ENCODE measurements at places on chromosomes 5 and 9.

DNA sequence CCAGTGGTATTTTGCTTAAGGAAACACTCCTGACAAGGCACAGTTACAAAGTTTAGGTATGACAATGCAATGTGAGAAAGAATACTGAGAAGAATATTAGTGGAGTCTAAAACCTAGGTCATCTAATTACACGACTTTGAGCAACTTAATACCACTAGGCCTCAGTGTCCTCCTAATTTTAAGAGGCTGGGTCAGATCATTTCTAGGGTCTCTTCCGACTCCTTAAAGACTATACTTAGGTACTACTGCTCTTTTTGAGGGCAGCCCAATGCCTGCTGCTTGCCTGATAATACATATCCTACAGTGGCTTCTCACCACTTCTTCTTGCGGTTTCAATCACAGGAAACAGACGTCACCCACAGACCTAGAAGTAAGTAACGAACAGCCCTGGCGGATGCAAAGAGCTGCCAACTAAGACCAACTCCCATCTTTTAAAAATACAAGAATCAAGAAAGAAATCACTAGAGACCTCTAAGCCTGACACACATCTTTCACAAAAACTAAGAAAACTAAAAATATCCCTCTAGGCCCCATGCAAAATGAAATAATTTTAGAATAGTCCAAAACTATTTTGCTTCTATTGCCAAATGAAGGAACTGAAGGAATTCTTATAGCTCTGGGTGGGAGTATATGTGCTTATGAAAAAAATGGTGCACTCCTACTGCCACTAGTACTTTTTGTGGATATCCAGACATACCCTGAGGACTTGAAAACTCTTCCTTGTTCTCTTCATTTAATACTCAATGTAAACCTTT, 13.1 kb downstream of the DIAPH1 start:
- peak overlapping the region; percentile 78 for H3K27ac ChIP-seq
- no peak overlapping the region for H3K4me3 ChIP-seq
- H3K4me1 ChIP-seq, result peaks cover 28% of the 10 kb centered on the region
- H3K27me3 ChIP-seq, result no peaks in the 10 kb centered on the region
- DNase-seq, result peak; percentile 88

- no peaks in the 10 kb centered on the region for H3K27me3 ChIP-seq
- peak overlapping the region; percentile 84 for H3K27ac ChIP-seq
- no peak overlapping the region for H3K4me3 ChIP-seq
- H3K36me3 ChIP-seq, result no peaks in the 10 kb centered on the region
- DNase-seq, result peak; percentile 36
Measured at GRCh38 chr5:34597034-34598027, 58.8 kb upstream of the RAI14 start.

- no peaks in the 10 kb centered on the region for H3K4me1 ChIP-seq
- no peak overlapping the region for H3K4me3 ChIP-seq
- no peaks in the 10 kb centered on the region for H3K36me3 ChIP-seq
- no peak for DNase-seq
- H3K27ac ChIP-seq, result no peak overlapping the region
Measured at GRCh38 chr9:137012694-137013570, 15.1 kb downstream of the ABCA2 start.

DNA sequence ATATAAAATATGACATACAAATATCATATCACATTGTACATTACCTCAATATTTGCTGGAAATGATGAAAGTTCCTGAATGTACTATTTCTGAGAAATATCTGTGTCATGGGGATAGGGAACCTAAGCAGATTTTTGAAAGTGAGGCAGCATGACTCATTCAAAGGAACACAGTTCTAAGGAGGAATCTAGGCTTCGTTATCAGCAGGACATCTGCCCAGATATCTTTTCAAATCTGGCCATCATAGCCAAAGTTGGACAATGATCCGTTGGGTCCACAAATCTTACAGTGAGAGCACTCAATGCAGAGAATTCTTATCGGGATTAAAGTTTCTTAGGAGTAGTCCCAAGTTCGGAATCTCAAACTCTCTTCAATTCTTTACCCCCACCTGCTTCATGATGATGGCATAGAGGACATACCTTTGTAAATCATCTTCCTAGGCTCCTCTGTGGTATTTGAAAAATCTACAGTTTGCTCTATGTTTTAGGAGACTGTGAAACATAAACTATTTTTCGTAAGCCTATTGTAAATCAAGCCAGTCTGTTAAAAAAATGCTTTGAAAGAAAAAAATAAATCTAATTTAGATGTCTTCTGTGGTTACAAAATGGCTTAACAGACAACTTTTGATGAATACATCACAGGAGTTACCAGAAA, 29.4 kb upstream of the ALDH1A1 start:
- H3K4me1 ChIP-seq, result no peaks in the 10 kb centered on the region
- no peak overlapping the region for H3K27ac ChIP-seq
- no peaks in the 10 kb centered on the region for H3K36me3 ChIP-seq
- no peaks in the 10 kb centered on the region for H3K27me3 ChIP-seq
- H3K4me3 ChIP-seq, result no peak overlapping the region

DNA sequence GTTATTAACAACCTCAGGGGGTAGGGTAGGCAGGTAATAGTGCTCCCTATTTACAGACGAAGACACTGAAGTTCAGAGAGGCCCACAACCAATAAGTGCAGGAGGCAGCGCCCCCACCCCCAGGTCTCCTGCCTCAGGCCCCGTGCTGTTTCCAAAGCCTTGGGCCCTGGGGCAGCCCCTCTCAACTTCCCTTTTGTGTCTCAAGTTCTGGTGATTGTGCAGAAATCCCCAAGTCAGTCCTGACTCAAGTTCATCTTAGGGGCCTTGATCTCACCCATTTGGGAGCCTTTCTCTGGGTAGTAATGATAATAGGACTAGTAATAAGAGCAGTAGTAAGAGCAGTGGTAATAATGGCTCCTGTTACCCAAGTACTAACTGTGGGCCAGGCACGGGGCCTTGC, 35.5 kb upstream of the ASS1 start:
- no peaks in the 10 kb centered on the region for H3K27me3 ChIP-seq
- H3K36me3 ChIP-seq, result no peaks in the 10 kb centered on the region
- peaks cover 5% of the 10 kb centered on the region for H3K4me1 ChIP-seq
- no peak overlapping the region for H3K27ac ChIP-seq
- H3K4me3 ChIP-seq, result no peak overlapping the region

DNA sequence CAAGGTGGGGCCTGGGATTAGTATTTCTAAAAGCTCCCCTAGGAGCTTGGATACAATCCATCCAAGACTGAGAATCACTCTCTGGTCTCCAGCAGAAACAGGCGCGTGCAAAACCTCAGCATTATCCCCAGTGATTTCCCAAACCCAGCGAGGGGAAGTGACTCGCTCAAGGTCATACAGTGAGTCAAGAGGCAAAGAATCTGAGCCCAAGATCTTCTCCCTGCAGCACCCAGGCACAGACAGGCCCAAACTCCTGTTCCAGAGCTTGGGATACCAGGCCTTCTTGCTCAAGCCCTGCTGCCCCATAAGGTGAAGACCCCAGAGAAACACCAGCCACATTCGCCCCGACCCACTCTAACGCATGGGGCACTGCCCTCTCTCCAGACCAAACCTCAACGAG, 33.2 kb downstream of the SHB start:
- H3K4me3 ChIP-seq, result no peak overlapping the region
- peak; percentile 56 for DNase-seq

- no peaks in the 10 kb centered on the region for H3K27me3 ChIP-seq
- DNase-seq, result peak; percentile 61
- peaks cover 39% of the 10 kb centered on the region for H3K4me1 ChIP-seq
- H3K4me3 ChIP-seq, result peak overlapping the region; percentile 36
- peak overlapping the region; percentile 52 for H3K27ac ChIP-seq
Measured at GRCh38 chr5:39076757-39077728, 2.8 kb upstream of the RICTOR start.

DNA sequence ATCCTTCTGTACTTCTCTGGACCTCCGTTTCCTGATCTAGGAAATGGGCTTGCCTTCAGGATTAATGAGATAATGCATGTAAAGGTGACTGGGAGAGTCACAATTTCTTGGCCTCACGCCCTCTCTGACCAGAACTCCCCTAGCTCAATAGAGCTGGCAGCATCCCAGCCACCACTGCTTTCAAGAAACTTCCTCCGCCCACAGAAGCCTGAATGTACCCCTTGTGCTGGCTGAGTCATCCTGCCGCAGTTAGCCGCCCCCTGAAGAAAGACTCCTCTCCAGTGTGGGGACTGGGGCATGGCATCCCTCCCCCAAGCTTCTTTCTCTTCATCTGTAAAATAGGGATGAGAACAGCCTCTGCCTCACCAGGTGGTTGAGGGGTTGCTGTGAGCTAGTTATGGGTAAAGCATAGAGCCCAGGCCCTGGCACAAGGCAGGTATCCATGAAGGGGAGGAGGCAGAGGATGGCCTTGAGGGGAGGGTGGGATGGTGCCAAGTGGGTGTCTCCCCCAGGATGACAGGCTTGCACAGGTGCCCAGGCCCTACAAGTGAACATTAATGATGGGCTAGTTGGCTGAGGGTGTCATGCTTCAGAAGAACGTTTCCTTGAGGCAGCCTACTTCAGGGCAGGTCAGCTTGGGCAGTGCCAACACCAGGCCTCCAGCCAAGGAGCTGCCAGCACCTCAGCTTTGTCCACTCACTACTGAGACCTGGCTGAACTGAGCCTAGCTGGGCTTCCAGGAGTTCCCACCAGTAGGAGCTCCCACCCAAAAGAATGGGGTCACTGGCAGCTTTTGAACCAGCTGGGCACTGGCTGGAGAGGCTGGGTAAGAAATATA, 3.4 kb downstream of the PDLIM4 start:
- H3K27me3 ChIP-seq, result no peaks in the 10 kb centered on the region
- peak; percentile 91 for DNase-seq
- H3K36me3 ChIP-seq, result peaks cover 3% of the 10 kb centered on the region
- no peak overlapping the region for H3K4me3 ChIP-seq

DNA sequence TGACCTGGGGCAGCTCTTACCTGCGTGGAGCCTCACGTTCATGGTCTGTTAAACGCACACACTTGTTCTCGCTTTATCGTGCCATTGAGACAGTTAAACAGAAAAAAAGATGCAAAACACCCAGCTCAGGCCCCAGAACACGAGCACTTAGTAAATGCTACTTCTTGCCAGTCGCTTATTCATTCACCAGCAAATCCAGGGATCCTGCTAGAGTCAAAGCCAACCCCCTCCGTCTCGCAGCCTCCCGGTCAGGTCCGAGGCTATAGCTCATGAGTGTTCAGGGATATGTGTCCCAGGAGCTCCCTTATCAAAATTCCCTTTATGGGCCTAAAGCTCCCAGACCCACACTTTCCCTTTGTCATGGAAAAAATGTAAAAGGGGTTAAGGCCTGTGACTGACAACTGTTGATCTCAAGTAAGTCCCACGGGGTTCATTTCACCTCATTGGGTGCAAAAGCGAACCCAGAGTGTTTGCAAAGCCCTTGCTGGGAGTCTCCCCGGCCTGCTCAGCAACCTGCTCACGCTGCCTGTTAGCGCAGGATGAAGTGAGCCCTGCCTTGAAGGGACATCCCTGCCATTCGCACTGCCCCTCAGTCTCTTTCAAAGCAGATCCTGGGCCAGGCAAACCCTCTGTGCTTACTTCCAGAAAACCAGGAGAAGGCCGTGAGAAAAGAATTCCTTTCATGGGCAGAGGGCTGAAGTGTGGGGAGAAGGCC, 40.7 kb downstream of the HRH2 start:
- no peak overlapping the region for H3K4me3 ChIP-seq
- H3K27me3 ChIP-seq, result no peaks in the 10 kb centered on the region
- H3K27ac ChIP-seq, result no peak overlapping the region
- DNase-seq, result no peak
- no peaks in the 10 kb centered on the region for H3K4me1 ChIP-seq
- H3K36me3 ChIP-seq, result no peaks in the 10 kb centered on the region

- H3K27me3 ChIP-seq, result no peaks in the 10 kb centered on the region
- H3K27ac ChIP-seq, result no peak overlapping the region
- H3K36me3 ChIP-seq, result no peaks in the 10 kb centered on the region
- peaks cover 25% of the 10 kb centered on the region for H3K4me1 ChIP-seq
Measured at GRCh38 chr5:34045023-34045422, 2.0 kb upstream of the C1QTNF3 start.

GRCh38 chr5:167352801-167353200, 938.6 kb upstream of the WWC1 start:
- no peaks in the 10 kb centered on the region for H3K36me3 ChIP-seq
- no peak overlapping the region for H3K4me3 ChIP-seq
- H3K4me1 ChIP-seq, result no peaks in the 10 kb centered on the region

GRCh38 chr5:148778882-148779281, 47.5 kb upstream of the ADRB2 start:
- H3K36me3 ChIP-seq, result no peaks in the 10 kb centered on the region
- no peaks in the 10 kb centered on the region for H3K27me3 ChIP-seq
- no peak overlapping the region for H3K4me3 ChIP-seq
- no peak for DNase-seq
- H3K27ac ChIP-seq, result no peak overlapping the region

DNA sequence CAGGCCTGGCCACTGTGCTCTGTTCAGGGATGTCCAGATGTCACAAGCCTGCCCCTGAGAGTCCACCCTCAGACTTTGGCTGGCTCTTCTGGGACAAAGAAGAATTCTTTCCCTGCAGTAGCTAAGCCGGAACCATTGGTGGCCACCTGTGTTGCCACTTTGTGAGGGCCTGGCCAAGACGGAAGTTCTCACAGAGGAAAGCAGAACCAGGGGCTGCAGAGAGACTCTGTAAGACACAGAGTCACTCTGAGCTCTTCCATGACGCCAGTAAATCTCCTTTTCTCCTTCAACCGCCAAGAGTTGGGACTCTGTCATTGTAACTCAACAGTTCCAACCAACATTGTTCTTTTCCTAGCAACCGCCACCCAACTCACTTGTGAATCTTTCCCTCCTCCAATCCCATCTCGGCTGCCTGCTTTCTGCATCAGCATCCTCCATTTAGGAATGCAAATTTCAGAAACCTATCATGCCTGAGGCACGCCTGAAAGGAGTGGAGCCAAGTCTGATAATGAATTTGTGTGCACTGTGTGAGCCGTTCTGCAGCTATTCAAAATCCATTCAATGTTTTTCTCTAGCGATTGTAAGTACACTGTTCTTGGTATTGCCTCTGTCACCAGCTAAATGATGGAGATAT, 37.8 kb upstream of the ATP6V1G1 start:
- DNase-seq, result no peak
- H3K4me3 ChIP-seq, result no peak overlapping the region
- H3K4me1 ChIP-seq, result peaks cover 4% of the 10 kb centered on the region
- H3K27ac ChIP-seq, result no peak overlapping the region

GRCh38 chr5:72183101-72183520, 75.8 kb downstream of the MAP1B start:
- H3K4me1 ChIP-seq, result no peaks in the 10 kb centered on the region
- H3K27ac ChIP-seq, result no peak overlapping the region
- no peak for DNase-seq
- no peak overlapping the region for H3K4me3 ChIP-seq

DNA sequence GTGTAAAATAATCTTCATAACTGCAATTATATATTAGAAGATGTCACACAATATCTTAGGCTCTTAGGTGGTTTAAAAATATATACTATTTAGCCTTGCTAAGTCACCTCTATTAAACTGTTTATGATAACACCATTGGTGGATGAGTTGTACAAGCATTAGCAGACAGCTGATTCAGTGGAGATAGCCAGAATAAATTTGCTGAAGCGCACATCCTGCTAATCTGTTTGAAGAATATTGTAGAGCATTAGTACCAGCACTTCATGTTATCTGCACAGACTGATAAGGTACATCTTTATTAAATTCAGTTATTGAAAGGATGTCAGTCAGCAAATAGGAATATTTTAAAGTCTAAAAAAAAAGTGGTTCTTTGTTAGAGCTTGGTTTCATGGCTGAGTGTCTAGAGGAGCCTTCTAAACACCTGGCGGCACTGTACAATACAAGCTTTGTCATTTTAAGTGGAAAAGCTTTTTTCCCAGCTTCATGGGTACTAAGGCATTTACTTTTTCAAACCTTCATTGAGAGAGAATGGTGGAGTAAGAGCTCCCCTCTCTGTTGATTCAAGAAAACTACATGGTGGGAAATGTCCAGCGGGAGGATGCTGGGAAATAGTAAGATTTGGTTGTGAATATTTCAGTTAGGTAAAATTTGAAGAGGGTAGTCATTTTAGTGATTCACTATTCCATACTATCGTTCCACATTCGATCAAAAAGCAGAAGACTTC, 275.1 kb downstream of the SLF1 start:
- no peak for DNase-seq
- no peak overlapping the region for H3K4me3 ChIP-seq
- peaks cover 7% of the 10 kb centered on the region for H3K36me3 ChIP-seq
- no peaks in the 10 kb centered on the region for H3K4me1 ChIP-seq
- no peak overlapping the region for H3K27ac ChIP-seq

Data from endothelial cell of umbilical vein (primary cell).